ENCODE measurements at places on chromosomes 13 and 19. TPM values are rescaled to one million over a fixed set of nuclear protein-coding genes. Genes with fewer than 3 reads are reported as not detected.

GFY gene
- not detected for total RNA-seq

NAA16 gene
- 6.5 TPM for total RNA-seq

KIR2DL4 gene
- total RNA-seq, result not detected

SPC24 gene
- total RNA-seq, result 26.3 TPM

ZSCAN4 gene
- total RNA-seq, result not detected

ZNF99 gene
- total RNA-seq, result not detected

TMEM255B gene
- total RNA-seq, result 0.63 TPM

KLK14 gene
- not detected for total RNA-seq

C19orf81 gene
- total RNA-seq, result not detected

PGLYRP2 gene
- total RNA-seq, result not detected

ALG5 gene
- 44.3 TPM for total RNA-seq

KLC3 gene
- total RNA-seq, result not detected

SBK2 gene
- not detected for total RNA-seq

RFPL4AL1 gene
- total RNA-seq, result not detected

LRG1 gene
- total RNA-seq, result not detected

ZNF583 gene
- total RNA-seq, result 4.4 TPM

SHKBP1 gene
- total RNA-seq, result 22.2 TPM

NXNL1 gene
- total RNA-seq, result not detected

SLC46A3 gene
- total RNA-seq, result 2.5 TPM

LGALS13 gene
- not detected for total RNA-seq

CEACAM5 gene
- not detected for total RNA-seq

Measured in bronchial smooth muscle cell (primary cell).